ENCODE measurements at places on chromosomes 16 and 17. TPM values are rescaled to one million over a fixed set of nuclear protein-coding genes. Genes with fewer than 3 reads are reported as not detected.
A peak's percentile ranks its signal among the peaks of the same experiment; 100 is the strongest.

Gene ANKFN1
- total RNA-seq = not detected

GRCh38 chr17:82022310-82022980 is at the start of gene CENPX:
TSS of gene CENPX (minus strand) at chr17:82022878. CDS start at chr17:82022861, 17 bp downstream.
- no peak for DNase-seq
- no peaks in the 10 kb centered on the region for H3K27me3 ChIP-seq
- H3K4me1 ChIP-seq = peaks cover 23% of the 10 kb centered on the region
- peak within 1 kb of the TSS; percentile 19 for H3K27ac ChIP-seq
- peak within 1 kb of the TSS; percentile 81 for H3K4me3 ChIP-seq

Gene SPN
- total RNA-seq = 0.07 TPM

DNA sequence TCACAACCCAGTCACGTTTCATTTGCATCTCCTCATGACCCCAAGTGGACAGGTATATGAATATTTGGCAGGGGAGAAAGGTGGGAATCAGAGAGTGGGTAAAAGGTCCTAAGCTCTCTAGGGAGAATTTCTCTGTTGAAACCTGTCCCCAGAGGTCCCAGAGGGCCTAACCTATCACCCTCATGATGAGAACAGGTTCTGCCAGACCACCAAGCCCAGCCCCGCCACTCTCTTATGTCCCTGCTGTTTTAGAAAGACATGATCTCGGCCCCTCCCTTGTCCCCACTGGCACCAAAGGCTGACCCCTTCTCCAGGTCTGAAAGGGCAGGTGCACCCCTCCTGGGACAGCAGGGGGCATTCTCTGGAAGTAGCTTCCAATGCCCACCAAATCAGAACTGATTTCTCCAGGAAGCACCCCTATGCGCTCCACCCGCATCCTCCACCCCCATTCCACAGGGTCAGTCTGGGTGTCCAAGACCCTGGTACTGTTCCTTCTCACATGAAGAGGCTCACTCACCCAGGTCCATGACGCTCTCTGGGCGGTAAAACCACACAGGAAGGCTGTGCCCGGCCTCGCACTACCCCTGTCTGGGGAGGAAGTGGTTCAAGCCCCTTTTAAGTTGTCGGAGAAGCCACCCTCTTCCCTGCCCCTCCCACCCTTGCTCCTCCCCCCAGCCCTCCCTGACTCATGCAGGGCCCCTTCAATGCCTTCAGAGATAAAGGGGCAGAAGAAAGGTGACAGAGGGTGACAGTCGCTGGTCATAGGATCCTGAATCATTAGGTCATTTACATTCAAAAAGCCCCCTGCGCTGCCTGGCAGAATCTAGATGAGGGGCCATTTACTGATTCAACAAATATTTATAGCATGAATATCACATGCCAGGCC is at the start of gene CCR7:
TSS of gene CCR7 (minus strand) at position 590 of the 886 bp plus-strand sequence. CDS start at position 527, 63 bp downstream.
- no peak within 1 kb of the TSS for H3K4me3 ChIP-seq
- peaks cover 12% of the 10 kb centered on the region for H3K4me1 ChIP-seq
- H3K36me3 ChIP-seq = no peaks in the 10 kb centered on the region
- no peak for DNase-seq

- H3K27me3 ChIP-seq = no peaks in the 10 kb centered on the region
- H3K4me1 ChIP-seq = peaks cover 17% of the 10 kb centered on the region
- no peak overlapping the region for H3K4me3 ChIP-seq
- no peak overlapping the region for H3K27ac ChIP-seq
- DNase-seq = no peak
Measured at GRCh38 chr17:16379654-16380053, 1.2 kb upstream of the UBB start.

GRCh38 chr16:72752004-72752695 is 295.8 kb downstream of the ZFHX3 start:
- no peaks in the 10 kb centered on the region for H3K4me1 ChIP-seq
- no peaks in the 10 kb centered on the region for H3K27me3 ChIP-seq
- no peaks in the 10 kb centered on the region for H3K36me3 ChIP-seq
- no peak for DNase-seq

Gene ZNF423
- 12.4 TPM for total RNA-seq

Gene ST6GALNAC1
- total RNA-seq = not detected

Gene IGSF6
- not detected for total RNA-seq

DNA sequence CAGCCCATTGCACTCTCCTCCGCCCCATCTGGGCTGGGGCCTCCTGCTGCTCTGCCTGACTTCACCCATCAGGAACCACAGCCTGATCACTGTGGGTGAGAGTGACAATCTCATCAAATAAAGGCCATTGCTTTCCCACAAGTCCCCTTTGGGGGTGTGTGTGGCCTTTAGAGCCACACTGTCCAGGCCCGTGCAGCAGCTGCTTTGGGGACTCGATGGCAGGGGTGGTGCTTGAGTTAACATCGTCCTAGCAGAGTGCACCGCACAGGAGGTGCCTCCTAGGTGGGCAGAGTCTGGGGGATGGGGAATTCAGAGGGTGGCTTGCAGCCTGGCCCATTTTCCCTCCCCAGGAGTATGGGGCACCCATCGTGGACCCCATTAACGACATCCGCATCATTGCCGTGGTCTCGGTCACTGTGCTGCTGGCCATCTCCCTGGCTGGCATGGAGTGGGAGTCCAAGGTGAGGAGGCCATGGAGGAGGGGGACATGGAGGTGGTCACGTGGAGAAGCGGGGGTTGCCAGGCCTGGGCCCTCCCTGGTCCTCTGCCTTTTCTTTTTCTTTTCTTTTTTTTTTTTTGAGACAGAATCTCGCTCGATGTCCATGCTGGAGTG is 5.4 kb downstream of the SLC12A3 start:
- H3K36me3 ChIP-seq = no peaks in the 10 kb centered on the region
- H3K4me1 ChIP-seq = no peaks in the 10 kb centered on the region

Gene RAB40C
- 12.6 TPM for total RNA-seq

- H3K27ac ChIP-seq = no peak overlapping the region
- H3K27me3 ChIP-seq = no peaks in the 10 kb centered on the region
- no peak for DNase-seq
- H3K4me1 ChIP-seq = no peaks in the 10 kb centered on the region
- no peak overlapping the region for H3K4me3 ChIP-seq
Measured at GRCh38 chr17:56880133-56880532, 33.7 kb downstream of the TRIM25 start.

DNA sequence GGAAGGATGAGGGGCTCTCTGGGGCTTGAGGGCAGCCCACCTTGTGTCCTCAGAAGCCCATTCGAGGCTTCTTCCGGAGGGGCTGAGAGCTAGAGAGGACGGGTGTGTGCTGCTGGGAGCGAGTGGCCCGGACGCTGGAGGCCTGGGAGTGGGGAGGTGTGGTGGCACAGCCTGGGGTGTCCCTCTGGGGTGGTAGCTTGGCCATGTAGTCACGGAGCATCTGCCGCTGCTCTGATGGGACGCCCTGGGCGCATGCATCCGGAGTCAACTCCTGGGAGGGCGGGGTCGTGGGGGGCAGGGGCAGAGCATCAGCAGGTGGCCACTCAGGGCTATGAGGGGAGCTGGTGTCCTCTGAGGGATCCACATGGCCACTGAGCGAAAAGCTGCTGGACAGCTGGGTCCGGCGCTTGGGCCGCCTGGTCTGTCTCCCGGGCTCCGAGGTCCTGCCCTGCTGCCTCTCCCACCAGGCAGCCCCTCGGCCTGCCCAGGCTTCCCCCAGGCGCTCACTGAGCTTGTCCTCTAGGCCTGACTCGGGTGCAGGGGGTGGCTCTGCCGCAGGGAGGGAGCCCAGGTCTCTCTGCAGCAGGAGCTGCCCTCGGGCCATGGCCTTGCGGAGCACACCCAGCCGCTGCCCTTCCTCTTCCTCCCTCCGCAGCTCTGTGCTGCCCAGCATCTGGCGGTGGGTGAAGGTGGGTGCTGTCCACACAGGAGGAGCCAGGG is 7.8 kb downstream of the TAF1C start:
- H3K4me3 ChIP-seq = no peak overlapping the region
- H3K27ac ChIP-seq = no peak overlapping the region
- H3K4me1 ChIP-seq = peaks cover 18% of the 10 kb centered on the region
- no peaks in the 10 kb centered on the region for H3K27me3 ChIP-seq
- no peaks in the 10 kb centered on the region for H3K36me3 ChIP-seq

Gene KRT17
- 21.4 TPM for total RNA-seq
